A549 treated with ZK216348 at 1 μM for 4 hours (cell line): ENCODE measurements at places on chromosomes 16 and 17. TPM values are rescaled to one million over a fixed set of nuclear protein-coding genes. Genes with fewer than 3 reads are reported as not detected.

Gene ZNF629
- total RNA-seq, result 15.6 to 17.9 TPM (median 17.8 TPM) in 5 replicates

Gene ASPA
- total RNA-seq, result not detected in 5 replicates

Gene PERCC1
- total RNA-seq, result not detected in 5 replicates

Gene TBC1D3L
- 8.1 to 16.1 TPM (median 12.7 TPM) in 5 replicates for total RNA-seq

Gene ENGASE
- 9.4 to 27.2 TPM (median 20.5 TPM) in 5 replicates for total RNA-seq

Gene SLC22A31
- 0.72 to 2.0 TPM (median 1.2 TPM) in 5 replicates for total RNA-seq

Gene TLCD1
- 31.0 to 54.2 TPM (median 46.9 TPM) in 5 replicates for total RNA-seq

Gene MSLN
- 2.4 to 4.2 TPM (median 3.2 TPM) in 5 replicates for total RNA-seq

Gene ARHGDIG
- 1.2 to 3.4 TPM (median 2.8 TPM) in 5 replicates for total RNA-seq

Gene TMEM231
- 7.1 to 10.3 TPM (median 8.8 TPM) in 5 replicates for total RNA-seq

Gene KCNG4
- total RNA-seq, result not detected in 5 replicates

Gene NPIPA1
- total RNA-seq, result 39.3 to 60.3 TPM (median 52.6 TPM) in 5 replicates

Gene CRAMP1
- 12.4 to 19.1 TPM (median 16.7 TPM) in 5 replicates for total RNA-seq

Gene CD300H
- 0.67 to 1.1 TPM (median 0.93 TPM) in 3 of 5 replicates, not detected in the others for total RNA-seq

Gene GP1BA
- not detected in 5 replicates for total RNA-seq

Gene PDE6G
- total RNA-seq, result 1.1 to 3.6 TPM (median 1.8 TPM) in 5 replicates

Gene RAPGEFL1
- 2.1 to 3.4 TPM (median 2.9 TPM) in 5 replicates for total RNA-seq

Gene UQCRC2
- 154 to 288 TPM (median 172 TPM) in 5 replicates for total RNA-seq

Gene GPATCH8
- 18.1 to 27.2 TPM (median 20.8 TPM) in 5 replicates for total RNA-seq

Gene MYH2
- total RNA-seq, result not detected in 5 replicates

Gene SMIM5
- total RNA-seq, result 0.64 to 1.4 TPM (median 1.1 TPM) in 5 replicates

Gene MAP1LC3B
- total RNA-seq, result 71.7 to 115 TPM (median 78.5 TPM) in 5 replicates

Gene BIRC5
- total RNA-seq, result 93.1 to 109 TPM (median 98.8 TPM) in 5 replicates

Gene ARSG
- total RNA-seq, result 1.0 to 1.9 TPM (median 1.4 TPM) in 5 replicates

Gene CLDN6
- 0.20 to 0.56 TPM (median 0.41 TPM) in 4 of 5 replicates, not detected in the other for total RNA-seq

Gene CACNG1
- 0.11 to 0.37 TPM in 2 of 5 replicates, not detected in the others for total RNA-seq

Gene CD300LG
- not detected in 5 replicates for total RNA-seq

Gene GPR142
- not detected in 5 replicates for total RNA-seq

Gene GSDMA
- not detected in 5 replicates for total RNA-seq

Gene KAT2A
- total RNA-seq, result 31.8 to 56.4 TPM (median 52.0 TPM) in 5 replicates

Gene CDRT4
- 0.49 to 0.95 TPM (median 0.58 TPM) in 4 of 5 replicates, not detected in the other for total RNA-seq

Gene CHRNE
- total RNA-seq, result 0.06 to 0.22 TPM (median 0.09 TPM) in 3 of 5 replicates, not detected in the others

Gene HOXB5
- total RNA-seq, result 1.4 to 2.7 TPM (median 2.6 TPM) in 5 replicates

Gene RSKR
- 2.9 to 5.4 TPM (median 4.7 TPM) in 5 replicates for total RNA-seq

Gene NPIPB6
- 1.4 to 2.9 TPM (median 1.5 TPM) in 5 replicates for total RNA-seq

Gene TEKT1
- total RNA-seq, result 0.12 to 0.21 TPM in 2 of 5 replicates, not detected in the others

Gene KCNJ18
- not detected in 5 replicates for total RNA-seq

Gene KCNJ2
- 0.06 to 0.20 TPM (median 0.09 TPM) in 5 replicates for total RNA-seq

Gene SDR42E2
- not detected in 5 replicates for total RNA-seq

Gene SEZ6
- total RNA-seq, result not detected in 5 replicates

Gene SOX8
- 1.2 to 2.0 TPM (median 1.7 TPM) in 5 replicates for total RNA-seq
